ENCODE measurements at places on chromosomes 12 and 14. TPM values are rescaled to one million over a fixed set of nuclear protein-coding genes. Genes with fewer than 3 reads are reported as not detected.
A peak's percentile ranks its signal among the peaks of the same experiment; 100 is the strongest.

GRCh38 chr12:49644620-49644994 is 21.2 kb downstream of the PRPF40B start:
- peaks cover 4% of the 10 kb centered on the region for H3K27me3 ChIP-seq
- H3K4me3 ChIP-seq: no peak overlapping the region
- H3K36me3 ChIP-seq: no peaks in the 10 kb centered on the region
- peak overlapping the region; percentile 87 for H3K27ac ChIP-seq

Gene KRT78
- total RNA-seq: not detected

- peaks cover 8% of the 10 kb centered on the region for H3K27me3 ChIP-seq
- H3K27ac ChIP-seq: no peak overlapping the region
- H3K36me3 ChIP-seq: no peaks in the 10 kb centered on the region
- H3K4me1 ChIP-seq: peaks cover 15% of the 10 kb centered on the region
These were observed 90.5 kb downstream of the RFLNA start for GRCh38 chr12:124385219-124385969.

Gene KRT77
- total RNA-seq: not detected

- DNase-seq: no peak
- H3K4me3 ChIP-seq: no peak overlapping the region
- no peaks in the 10 kb centered on the region for H3K36me3 ChIP-seq
- no peaks in the 10 kb centered on the region for H3K27me3 ChIP-seq
- H3K27ac ChIP-seq: no peak overlapping the region
- H3K4me1 ChIP-seq: no peaks in the 10 kb centered on the region
These were observed 78.9 kb downstream of the SNAPC1 start for GRCh38 chr14:61841145-61841544.

Gene TNS2
- 2.5 TPM for total RNA-seq

DNA sequence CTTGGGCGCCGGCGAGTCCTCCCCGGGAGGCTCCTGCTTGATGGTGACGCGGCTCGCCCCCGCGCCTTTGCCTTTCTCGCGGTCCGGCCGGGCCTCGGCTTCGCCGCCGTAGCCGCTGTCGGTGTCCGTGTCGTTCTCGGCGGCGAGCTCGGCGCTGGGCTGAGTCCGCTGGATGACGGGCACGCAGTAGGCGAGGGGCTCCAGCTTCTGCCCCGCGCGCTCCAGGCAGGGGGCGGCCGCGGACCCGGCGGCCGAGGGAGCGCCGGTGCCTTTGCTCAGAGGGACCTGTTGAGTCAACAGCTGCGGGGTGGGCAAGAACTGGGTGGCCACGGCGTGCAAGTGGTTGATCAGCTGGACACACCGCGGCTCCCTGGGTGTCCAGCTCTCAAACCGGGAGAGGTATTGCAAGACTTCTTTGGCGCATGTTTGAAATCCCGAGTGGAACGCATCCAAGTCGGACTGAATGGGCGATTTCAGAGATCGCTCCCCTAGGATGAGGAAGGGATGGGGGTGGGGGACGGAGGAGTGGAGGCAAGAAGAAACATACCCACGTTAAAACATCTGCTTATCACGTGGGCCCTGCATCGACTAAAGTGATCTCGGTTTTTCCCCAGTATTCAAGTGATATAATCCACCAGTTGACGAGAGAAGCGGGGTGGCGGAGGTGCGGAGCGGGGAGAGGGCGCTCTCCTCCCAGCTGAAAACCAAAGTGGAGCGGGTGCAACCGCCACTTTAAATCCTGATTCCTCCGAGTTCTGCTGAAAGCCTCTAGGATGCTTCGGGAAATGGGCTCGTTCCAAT is 2.0 kb downstream of the BHLHE41 start:
- peak overlapping the region; percentile 87 for H3K4me3 ChIP-seq
- H3K27ac ChIP-seq: no peak overlapping the region
- peaks cover 27% of the 10 kb centered on the region for H3K4me1 ChIP-seq
- peak; percentile 36 for DNase-seq

GRCh38 chr14:30443368-30444007 is 115.5 kb upstream of the G2E3 start:
- H3K27ac ChIP-seq: no peak overlapping the region
- H3K36me3 ChIP-seq: no peaks in the 10 kb centered on the region
- no peak for DNase-seq
- no peak overlapping the region for H3K4me3 ChIP-seq

GRCh38 chr14:75452324-75452723 is 24.5 kb downstream of the JDP2 start:
- no peak overlapping the region for H3K27ac ChIP-seq
- H3K36me3 ChIP-seq: peaks cover 5% of the 10 kb centered on the region
- H3K4me3 ChIP-seq: no peak overlapping the region
- peaks cover 2% of the 10 kb centered on the region for H3K4me1 ChIP-seq
- DNase-seq: no peak
- H3K27me3 ChIP-seq: peaks cover 13% of the 10 kb centered on the region

Gene TEP1
- 22.7 TPM for total RNA-seq

GRCh38 chr12:53804429-53804828 is 52.6 kb upstream of the CISTR start:
- no peaks in the 10 kb centered on the region for H3K36me3 ChIP-seq
- DNase-seq: no peak

- H3K27ac ChIP-seq: no peak overlapping the region
- no peak overlapping the region for H3K4me3 ChIP-seq
- H3K4me1 ChIP-seq: no peaks in the 10 kb centered on the region
- no peak for DNase-seq
- H3K27me3 ChIP-seq: no peaks in the 10 kb centered on the region
These were observed 11.2 kb upstream of the AK7 start for GRCh38 chr14:96380735-96381134.

DNA sequence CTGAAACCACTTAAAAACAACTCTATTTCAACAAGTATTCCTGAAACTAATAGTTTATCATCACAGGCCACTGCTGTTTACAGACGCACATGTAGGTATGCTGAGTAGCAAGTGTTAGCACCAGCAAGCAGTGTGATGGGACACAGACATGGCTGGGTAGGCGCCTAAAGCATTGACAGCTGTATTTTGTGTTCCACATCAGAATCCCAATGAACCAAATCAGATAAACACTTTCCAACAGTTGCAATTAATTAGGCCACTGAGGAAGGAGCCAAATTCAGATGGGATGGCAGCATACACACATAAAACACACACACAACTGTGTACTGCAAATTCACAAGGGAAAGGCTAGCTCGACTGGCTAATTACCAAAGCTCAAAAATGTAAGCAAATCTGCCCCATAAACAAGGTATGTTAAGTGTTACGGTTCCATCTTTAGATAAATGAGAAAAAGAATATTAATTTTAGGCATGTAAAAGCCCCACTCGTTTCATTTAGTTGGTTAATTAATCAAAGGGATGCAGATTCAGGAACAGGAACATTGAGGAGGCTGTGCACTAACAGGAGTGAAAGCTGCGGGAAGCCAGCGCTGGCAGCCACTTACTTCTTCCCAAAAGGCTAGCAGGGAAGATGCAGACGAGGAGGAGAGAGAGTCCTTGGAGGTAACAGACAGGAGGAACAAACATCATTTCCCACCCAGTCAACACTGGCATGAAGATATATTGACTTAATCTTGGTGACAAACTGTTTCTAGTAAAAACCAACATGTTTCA is 33.4 kb downstream of the AMN start:
- H3K27me3 ChIP-seq: no peaks in the 10 kb centered on the region
- H3K4me3 ChIP-seq: no peak overlapping the region
- DNase-seq: no peak
- H3K4me1 ChIP-seq: no peaks in the 10 kb centered on the region
- no peaks in the 10 kb centered on the region for H3K36me3 ChIP-seq
- H3K27ac ChIP-seq: no peak overlapping the region

- no peak overlapping the region for H3K27ac ChIP-seq
- no peak overlapping the region for H3K4me3 ChIP-seq
- H3K4me1 ChIP-seq: no peaks in the 10 kb centered on the region
- H3K27me3 ChIP-seq: peaks cover 2% of the 10 kb centered on the region
- no peaks in the 10 kb centered on the region for H3K36me3 ChIP-seq
These were observed 36.3 kb upstream of the BBS10 start for GRCh38 chr12:76384560-76384959.

Gene RNF212B
- not detected for total RNA-seq

DNA sequence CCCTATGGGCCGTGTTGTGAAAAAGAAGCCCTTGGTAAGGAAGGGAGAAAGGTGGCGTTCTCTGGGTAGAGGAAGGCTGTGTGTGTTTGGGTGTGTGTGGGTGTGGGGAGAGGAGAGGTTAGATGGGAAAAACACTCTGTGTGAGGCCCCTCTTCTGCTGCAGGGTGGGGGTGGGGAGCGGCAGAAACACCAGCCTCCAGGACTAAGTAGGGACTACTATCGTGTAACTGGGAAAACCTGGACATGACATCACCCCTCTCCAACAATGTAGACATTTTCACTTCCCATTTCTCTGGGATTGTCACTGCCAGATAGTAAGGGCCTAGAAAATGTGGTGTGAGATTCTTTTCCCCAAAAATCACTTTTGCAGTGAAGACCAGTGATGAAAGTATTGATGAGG is 205.0 kb downstream of the NTF3 start:
- H3K36me3 ChIP-seq: no peaks in the 10 kb centered on the region
- no peak overlapping the region for H3K4me3 ChIP-seq
- no peak for DNase-seq
- H3K27ac ChIP-seq: no peak overlapping the region

All from glutamatergic neuron (in vitro differentiated cells).